ENCODE measurements at places on chromosomes 1 and 21.

DNA sequence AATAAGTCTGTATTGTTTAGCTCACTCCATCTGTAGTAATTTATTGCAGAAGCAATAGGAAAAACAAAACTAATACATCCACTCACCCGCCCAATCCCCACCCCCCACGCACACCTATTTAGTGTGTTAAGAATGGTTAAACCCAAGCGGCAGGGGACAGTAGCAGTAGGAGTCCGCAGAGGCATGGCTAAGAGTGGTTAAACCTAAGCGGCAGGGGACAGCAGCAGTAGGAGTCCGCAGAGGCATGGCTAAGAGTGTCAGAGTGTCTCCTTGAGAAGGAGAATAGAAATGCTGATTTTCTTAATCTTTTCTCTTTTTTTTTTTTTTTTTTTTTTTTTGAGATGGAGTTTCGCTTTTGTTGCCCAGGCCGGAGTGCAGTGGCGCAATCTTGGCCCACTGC, 34.8 kb upstream of the TMPRSS2 start:
- no peak for DNase-seq

GRCh38 chr1:223017291-223017690, 125.8 kb downstream of the TLR5 start:
- DNase-seq, result peak; percentile 32

DNA sequence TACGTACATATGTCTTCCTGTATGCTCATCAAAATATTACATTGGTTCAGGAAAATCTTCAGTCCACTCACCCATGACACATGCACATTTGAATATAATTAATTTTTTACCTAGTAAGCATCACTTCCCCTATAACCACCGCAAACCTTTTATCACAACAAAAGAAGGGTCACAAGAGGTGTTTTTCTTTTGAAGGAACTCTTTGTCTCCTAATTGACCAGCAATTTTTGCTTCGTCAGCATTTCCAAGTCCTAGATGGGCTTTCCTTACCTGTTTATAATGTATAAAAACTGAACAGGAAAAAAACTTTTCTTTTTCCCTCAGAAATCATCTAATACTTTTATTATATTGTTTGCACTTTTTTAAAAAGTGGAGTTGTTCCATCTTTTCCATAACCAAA, 631.3 kb downstream of the PLA2G4A start:
- no peak for DNase-seq

DNA sequence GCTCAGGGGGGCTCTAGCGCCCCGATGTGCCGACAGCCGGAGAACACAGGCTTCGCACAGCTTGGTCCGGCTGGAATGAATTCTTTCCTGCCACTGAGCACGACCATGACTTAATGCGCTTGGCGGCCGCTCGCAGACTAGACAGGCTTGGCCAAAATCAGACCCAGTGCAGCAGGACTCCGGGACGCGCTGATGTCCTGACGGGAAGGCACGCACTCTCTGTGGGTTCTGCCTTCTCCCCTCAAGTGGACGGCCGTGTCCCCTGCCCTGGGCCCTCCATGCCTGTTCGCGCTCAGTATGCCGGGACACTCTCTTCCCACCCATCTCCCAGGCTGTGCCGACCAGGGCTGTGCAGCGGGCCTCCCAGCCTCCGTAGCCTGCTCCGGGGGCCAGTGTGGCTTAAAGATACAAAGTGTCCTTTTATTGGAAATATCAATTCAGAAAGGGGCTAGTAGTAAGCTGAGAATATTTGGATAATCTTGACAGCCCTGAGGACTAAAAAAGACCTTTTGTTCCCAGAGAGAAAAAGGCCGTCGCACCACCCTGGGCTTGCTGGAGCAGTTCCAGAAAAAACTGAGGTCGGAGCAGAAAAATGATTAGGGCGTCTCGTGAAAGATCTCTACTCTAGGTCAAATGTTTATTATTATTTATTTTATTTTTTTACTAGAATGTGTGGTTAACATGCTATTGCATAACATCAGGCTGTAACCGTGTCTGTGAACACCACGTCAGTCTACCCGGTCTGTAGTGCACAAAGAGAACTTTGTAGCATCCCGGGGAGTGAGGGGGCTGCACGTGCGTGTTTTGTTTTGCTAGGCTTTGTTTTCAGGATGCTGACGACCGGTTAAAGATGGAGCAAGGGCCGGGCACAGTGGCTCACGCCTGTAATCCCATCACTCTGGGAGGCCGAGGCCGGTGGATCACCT, 88.1 kb upstream of the ARHGEF16 start:
- DNase-seq, result no peak

DNA sequence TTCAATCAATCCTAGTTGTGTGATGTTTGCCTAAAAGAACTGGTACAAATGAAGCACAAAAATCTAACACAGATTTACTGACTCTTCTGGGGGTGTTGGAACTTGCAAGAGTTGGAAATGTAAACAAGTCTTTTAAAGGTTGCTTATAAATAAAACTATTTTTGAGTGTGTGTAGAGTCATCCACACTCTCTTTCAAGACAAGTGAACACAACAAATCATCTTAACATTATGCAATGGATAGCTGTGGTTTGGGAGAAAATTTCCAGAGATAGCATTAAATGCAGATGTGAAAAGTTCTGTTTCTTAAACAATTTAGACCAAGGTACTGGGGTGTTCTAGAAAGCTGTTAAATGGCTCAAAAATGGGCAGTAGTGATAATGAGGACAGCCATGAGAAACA, 28.7 kb downstream of the C1orf87 start:
- no peak for DNase-seq

GRCh38 chr1:234921266-234922062, 207.2 kb downstream of the TOMM20 start:
- no peak for DNase-seq

- DNase-seq, result no peak
Measured at GRCh38 chr21:45056917-45057560, 17.3 kb upstream of the ADARB1 start.
